ENCODE measurements at places on chromosomes 6 and 20.

GRCh38 chr20:49345524-49345923 is 67.7 kb upstream of the ZNFX1 start:
- DNase-seq: no peak

GRCh38 chr6:54876365-54876764 is 29.8 kb downstream of the FAM83B start:
- no peak for DNase-seq

DNA sequence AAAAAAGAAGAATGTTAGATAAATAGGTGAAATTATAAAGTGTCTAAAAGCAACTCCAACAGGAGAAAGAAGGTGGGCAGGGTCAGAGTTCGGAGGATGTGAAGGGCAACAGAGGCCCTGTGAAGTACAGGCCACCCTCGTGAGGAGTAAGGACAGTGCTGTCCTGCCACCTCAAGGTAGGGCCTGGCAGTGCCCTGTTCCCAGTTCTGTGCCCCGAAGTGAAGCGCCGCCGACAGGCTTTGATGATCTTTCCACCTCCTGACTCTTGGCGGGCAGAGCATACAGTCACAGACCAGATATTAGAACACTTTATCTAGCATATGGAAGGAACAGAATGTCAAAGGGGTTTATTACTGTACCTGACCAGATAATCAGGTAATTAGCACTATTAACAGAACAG is 75.8 kb downstream of the GJA10 start:
- DNase-seq: no peak

DNA sequence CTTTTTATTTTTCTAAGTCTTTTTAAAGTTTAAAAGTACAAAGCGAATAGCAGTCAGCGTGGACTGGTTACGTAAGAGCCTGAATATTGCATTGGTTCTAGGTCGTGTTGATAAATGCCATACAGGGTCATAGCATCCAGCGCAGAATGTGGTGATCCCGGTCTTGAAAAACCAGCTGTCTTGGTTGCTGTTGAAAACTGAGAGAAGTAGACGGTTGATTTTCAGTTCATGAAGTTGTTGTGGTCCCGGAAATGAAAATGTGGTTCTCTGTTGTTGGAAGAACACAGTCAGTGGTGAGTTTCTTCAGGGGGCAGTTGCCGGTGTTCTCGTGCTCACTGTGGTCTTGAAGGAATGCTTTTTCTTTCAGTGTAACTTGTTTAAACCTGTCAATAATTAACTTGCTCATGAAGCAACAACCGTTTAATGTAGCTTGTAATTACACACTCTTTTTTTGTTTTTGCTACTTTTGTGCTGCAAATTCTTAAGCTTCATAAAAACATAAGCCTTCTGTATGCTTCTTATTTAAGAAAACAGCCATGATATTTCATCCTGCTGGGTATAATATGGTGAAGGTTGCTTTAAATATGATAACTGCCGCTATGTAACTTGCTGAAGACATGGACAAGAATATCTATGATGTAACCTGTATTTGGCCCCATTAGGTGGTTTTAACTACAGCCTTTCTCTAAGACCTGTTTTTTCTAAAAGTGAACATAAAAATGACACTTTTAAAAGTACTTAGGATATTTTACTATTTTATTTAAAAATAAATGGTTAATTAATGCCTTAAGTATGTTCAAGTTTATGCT is 64.8 kb upstream of the KIF25 start:
- DNase-seq: peak; percentile 64

GRCh38 chr6:158353883-158354877 is 41.9 kb downstream of the TULP4 start:
- no peak for DNase-seq

DNA sequence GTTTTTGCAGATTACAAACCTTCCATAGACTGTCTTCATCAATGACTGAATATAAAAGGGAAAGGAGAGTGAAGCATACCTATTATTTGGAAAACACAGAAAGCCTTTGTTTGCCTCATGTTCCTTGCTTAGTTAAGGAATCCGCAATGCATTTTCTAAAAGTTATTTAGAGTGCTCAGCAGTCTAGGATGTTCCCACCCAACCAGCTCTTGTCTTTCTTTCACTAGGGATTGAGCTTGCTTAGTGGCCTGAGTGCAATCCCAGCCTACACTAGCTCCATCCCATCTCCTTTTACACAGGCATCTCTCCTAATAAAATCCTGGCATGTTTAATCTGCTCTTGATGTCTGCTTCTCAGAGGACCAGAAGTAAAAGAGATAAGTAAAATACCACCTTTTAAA is 850.5 kb upstream of the GJE1 start:
- no peak for DNase-seq

- DNase-seq: no peak
Observed at GRCh38 chr20:59767656-59768055, 163.3 kb downstream of the PHACTR3 start.

DNA sequence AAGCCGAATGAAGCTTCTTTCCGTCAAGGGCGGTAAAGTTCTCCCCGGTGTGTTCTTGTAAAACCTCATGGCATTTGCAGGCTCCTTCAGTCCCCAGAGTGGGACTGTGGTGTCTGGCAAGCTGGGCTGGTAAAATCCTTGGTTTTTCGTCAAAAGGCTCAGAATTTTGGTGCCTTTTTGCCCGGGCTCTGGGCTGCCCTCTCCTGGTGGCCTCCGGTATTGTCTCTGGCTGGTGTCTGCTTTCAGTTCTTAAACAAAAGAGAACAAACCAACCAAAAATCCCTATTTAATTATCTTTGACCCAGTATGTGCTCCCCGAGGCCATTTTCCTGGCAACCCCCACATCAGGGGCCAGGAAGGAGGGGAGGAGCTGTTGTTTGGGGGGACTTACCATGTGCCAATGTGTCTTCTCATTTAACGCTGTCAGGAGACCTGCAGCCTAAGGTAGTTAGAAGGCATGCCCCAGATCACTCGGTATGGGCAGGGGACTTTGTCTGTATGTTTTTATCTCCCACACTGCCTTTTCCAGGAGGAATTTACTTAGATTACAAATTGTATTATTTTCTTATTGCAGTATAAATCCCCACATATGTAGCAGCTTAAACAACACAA is 11.1 kb downstream of the CDH4 start:
- DNase-seq: peak; percentile 19

DNA sequence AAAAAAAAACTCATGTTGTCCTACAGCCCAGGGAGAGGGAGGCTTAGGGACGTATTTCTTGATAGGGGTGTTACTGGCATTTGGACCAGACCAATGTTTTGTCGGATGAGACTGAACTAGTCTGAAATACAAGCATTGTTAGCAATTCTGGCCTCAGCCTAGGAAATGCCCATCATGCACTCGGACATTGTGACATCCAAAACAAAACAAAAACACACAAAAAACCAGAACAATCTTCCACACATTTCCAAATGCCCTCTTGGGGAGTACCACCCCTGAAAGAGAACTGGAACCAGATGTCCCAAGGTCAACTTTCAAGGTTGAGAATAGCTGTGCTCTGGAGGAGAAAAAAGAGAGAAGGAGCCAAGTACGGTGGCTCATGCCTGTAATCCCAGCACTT is 299.1 kb upstream of the JARID2 start:
- DNase-seq: no peak

- no peak for DNase-seq
Observed at GRCh38 chr20:19918965-19919329, 98.2 kb upstream of the NAA20 start.

GRCh38 chr6:92297101-92297500 is 1122.3 kb downstream of the EPHA7 start:
- no peak for DNase-seq

DNA sequence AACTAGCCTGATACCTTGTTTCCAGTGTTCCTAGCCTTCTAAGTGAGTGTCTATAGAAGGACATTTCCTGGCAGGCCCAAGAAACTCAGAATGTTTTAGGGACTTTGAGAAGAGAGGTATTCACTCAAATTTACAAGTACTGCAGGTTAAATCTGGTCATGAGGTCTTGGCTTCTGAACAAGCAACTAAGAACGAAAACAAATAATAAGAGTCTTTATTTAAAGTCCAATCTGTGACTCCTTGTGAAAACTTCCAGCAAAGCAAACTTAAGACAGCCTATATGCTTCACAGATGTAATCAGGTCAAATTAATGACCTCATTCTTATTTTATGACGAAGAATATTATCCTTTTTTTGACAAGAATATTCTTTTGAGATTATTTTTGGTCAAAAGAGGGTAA is 79.4 kb upstream of the PRSS16 start:
- DNase-seq: no peak

DNA sequence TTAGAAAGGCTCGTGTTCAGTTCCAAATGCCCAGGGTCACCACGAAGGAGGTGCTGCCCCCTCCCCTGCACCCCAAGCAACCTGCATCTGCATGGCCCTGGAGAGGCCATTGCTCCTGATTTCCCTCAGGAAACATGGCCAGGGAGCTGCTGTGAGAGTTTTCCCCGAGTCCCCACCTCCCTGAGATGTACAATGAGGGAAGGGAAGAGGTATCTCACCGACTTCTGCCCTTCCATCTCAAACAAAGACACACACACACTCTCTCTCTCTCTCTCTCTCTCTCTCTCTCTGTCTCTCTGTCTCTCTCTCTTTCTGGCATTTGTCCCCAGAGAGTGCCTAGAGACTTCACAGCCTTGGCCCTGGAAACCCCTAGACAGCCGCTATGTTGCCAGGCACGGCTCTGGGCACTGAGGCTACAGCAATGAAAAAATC is 120.4 kb downstream of the MRPL14 start:
- no peak for DNase-seq

DNA sequence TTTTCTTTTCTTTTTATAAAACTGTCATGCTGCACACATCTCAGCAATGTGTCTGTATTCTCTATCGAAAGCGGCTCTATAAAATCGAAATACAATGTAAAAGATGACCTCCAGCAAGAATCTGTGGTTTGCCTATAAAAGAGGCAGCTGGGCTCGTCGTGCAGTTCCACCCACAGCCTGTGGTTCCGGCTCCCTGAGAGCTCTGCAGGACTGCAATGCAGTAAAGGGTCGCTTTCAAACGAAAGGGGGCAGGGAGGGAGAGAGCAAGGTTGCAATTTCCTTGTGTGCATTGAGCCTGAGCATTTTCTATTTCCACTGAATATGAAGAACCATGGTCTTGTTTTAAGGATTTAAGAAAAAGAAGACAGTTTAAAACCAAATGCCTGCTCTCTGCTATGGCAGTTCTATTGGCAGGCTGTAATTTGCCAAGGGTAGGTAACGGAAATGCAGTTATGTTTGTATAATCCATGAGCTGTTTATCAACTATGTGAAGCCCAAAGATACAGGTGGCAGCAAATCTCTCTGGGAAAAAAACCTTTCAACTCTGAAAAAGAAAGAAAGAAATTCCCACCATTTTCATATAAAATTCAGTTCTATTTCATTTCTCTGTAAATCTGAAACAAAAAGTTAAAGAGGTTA is 236.5 kb downstream of the HACE1 start:
- peak; percentile 40 for DNase-seq

DNA sequence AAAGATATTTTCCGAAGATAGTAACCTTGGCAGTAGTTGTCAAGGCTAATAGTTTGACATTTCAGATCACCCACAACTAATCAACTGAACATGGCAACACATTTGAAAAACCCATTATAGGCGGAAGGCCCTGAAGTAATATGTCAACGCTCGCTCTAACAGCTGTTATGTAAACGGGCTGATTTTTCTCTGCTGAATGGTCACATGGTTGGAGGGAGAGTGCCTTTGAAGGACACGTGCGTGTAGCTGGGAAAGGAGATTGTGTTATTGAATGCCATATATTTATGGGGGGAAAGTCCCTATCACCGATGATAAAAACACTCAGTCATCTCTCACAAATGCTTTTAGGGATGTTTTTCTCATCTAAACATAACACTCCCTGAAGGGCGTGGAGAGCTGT is 160.0 kb upstream of the RALGAPA2 start:
- DNase-seq: no peak

DNA sequence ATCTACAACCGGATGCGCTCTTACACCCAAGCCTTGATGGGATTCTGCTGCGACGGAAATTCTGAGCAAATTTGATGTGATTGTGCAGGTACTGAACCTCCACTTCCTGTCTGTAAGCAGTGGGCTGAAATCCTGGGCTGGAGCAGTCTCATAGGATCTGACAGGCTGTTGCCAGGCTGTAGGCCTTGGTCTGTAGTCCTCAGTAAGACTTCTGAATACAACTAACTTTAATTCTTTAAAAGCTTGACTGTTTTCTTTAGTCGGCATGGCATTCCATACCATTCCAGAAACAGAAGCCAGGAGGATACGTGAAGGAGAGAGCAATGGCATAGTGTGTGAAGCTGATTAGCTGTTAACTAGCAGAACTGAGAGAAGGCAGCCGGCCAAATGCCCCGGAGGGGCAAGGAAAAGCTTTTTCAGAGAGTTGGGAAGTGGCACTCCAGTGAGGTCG is 68.3 kb downstream of the ADTRP start:
- no peak for DNase-seq

GRCh38 chr6:168056892-168057527 is 22.0 kb downstream of the FRMD1 start:
- DNase-seq: no peak

DNA sequence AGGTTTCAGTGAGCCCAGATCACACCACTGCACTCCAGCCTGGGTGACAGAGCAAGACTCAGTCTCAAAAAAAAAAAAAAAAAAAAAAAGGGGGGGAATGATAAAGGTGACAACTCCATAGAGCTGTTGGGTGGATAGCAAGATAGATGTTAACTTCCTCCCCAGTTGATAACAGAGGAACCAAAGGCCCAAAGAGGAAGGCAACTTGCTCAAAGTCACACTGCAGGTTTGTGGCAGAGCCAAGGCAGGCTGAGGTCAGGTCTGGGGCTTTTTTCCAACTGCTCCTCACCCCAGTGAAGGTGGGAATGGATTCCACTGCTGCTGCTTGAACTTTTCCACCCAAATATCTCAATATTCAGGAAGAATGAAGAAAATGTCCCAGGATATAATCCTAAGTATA is 26.7 kb downstream of the HCK start:
- DNase-seq: peak; percentile 34

DNA sequence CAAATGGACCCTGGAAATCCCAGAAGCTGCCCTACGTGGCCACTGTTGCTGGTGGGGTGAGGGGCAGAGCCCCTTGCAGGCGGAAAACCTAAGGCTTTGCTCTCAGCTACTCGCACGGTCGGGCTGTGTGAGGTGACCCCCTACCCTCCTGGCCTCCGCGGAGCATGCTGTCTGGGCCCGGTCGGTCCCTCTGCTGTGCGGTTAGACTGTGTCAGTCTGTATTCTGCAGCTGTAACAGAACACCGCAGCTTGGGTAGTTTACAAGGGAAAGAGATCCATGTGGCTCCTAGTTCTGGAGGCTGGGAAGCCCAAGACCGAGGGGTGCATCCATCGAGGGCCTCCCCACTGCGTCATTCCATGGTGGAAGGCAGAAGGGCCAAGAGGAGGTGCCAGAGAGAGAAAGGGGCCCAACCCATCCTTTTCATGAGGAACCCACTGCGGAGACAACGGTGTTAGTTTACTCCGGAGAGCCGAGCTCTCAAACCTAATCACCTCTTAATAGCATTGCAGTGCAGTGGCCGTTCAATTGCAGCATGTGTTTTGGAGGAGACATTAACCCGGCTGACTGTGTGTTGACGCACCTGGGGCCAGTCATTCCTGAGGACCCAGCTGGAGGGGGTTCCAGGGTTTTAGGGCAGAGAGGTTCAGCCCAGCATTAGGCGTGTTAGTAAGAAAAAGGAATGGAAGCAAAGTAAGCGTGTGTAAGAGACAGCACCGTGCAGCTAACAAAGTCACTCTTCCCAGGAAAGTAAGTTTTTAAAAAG is 18.3 kb downstream of the COL9A3 start:
- DNase-seq: no peak

GRCh38 chr20:44780226-44780625 is 30.1 kb downstream of the RIMS4 start:
- peak; percentile 65 for DNase-seq

- no peak for DNase-seq
Observed at GRCh38 chr6:56729719-56730118, 87.0 kb upstream of the DST start.

- no peak for DNase-seq
Observed at GRCh38 chr6:4055420-4056041, 23.4 kb downstream of the FAM217A start.

- DNase-seq: no peak
Observed at GRCh38 chr6:55758156-55758937, 117.0 kb downstream of the BMP5 start.
